ENCODE measurements at places on chromosomes 2 and 18.

DNA sequence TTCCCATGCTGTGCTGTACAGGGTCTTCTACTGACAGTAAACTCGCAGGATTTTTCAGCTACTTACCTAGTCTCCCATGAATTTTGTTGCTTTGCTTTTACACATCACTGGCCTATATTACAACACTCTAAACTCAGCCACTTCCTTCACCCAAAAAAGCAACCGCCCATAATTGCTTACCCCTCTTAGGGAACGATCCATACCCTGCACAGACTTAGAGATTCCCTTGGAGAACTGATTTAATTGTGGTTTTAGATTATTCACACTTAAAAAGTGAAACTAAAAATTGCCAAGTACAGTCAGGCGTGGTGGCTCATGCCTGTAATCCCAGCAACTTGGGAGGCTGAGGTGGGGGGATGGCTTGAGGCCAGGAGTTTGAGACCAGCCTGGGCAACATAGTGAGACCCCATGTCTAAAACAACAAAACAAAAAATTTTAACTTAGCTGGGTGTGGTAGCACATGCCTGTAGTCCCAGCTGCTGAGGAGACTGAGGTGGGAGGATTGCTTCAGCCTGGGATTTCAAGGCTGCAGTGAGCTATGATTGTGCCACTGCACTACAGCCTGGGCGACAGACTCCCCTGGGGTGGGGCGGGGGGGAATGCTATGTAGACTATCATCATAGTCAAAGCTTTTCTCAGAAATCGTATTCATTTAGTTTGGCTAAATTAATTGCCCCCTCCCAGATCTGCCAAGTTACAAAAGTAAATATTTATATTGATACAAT, 19.3 kb downstream of the MRPL30 start:
- no peak for DNase-seq

GRCh38 chr2:174673440-174673839, 75.8 kb upstream of the WIPF1 start:
- DNase-seq = no peak

DNA sequence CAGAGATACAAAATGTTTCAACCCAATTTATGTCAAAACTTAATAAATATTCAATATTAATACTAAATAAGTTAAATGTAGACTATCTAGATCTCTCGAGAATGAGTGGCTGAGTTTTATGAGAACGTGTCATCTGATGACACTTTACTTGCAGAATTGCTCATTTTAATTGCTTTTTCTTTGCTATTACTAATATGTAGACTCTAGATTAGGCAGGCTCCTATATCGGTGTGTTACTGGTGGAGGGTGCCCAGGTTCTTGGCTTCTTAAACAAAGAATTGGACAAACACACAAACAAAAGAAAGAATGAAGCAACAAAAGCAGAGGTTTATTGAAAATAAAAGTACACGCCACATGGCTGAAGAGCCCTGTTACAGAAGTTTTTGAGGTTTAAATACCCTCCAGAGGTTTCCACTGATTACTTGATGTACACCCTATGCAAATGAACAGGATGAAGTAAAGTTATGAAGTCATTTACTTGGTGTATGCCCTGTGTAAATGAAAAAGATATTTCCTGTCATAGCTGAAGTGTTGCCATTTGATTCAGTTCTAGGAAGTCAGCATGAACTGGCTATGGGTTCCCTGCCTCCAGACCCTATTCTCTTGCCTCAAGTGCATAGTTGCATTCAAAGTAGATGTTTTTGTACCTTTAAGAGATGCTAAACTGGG, 122.9 kb upstream of the ITGA4 start:
- no peak for DNase-seq

GRCh38 chr2:31089645-31090044, 48.6 kb downstream of the GALNT14 start:
- no peak for DNase-seq

- no peak for DNase-seq
Measured at GRCh38 chr2:68753318-68753717, 18.7 kb downstream of the ARHGAP25 start.

All from non-pigmented ciliary epithelial cell (primary cell).